Esophagus muscularis mucosa (tissue), 4 donors: ENCODE measurements at places on chromosomes 6 and 20. TPM values are rescaled to one million over a fixed set of nuclear protein-coding genes. Genes with fewer than 3 reads are reported as not detected.

Gene VSTM2L
- 9.1 TPM for total RNA-seq

Gene BNIP5
- total RNA-seq, result not detected

Gene MACROD2
- total RNA-seq, result 2.5 TPM

Gene DOK5
- total RNA-seq, result 0.32 TPM

Gene GJA10
- total RNA-seq, result not detected

Gene TMC2
- total RNA-seq, result not detected

Gene SOX18
- 19.0 TPM for total RNA-seq

Gene PRL
- total RNA-seq, result not detected

- no peak for DNase-seq
Measured at GRCh38 chr6:26474439-26474881, 16.7 kb downstream of the BTN2A1 start.

DNA sequence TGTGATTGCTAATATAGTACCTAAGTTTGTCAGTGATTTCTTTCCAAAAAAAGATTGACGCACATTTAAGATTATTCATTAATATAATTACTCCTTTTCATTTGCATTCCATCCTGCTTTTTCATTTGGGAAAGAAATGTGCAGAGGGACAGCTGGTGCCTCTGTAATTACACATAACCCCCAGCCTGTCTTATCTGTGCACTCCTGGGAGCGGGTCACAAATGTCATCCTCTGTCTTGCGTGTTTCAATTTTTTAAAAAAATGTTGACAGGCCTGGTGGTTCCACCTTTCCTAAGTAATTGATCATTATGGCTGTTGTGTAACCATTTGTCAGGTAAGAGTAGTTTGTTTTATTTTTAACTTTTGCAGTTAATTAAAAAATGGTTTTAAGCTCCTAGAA lies 92.7 kb downstream of the SLX4IP start:
- no peak for DNase-seq

GRCh38 chr6:142374965-142375733 lies 73.3 kb downstream of the ADGRG6 start:
- DNase-seq, result no peak

DNA sequence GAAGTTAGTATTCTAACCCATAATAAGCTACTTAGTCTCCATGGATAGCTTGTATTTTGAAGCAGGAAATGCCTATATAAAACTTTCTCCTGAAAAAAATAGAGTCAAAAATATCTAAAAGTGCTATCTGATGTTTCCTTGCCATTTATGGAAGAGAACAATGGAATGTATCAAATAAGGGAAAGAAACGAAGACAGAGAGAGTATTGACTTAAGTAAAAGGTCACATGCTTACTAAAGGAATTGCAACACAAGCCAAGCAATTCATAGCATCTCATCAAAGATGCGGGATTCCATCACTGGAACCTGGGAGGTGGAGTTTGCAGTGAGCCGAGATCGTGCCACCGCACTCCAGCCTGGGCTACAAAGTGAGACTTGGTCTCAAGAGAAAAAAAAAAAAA lies 112.9 kb upstream of the DTNBP1 start:
- no peak for DNase-seq

DNA sequence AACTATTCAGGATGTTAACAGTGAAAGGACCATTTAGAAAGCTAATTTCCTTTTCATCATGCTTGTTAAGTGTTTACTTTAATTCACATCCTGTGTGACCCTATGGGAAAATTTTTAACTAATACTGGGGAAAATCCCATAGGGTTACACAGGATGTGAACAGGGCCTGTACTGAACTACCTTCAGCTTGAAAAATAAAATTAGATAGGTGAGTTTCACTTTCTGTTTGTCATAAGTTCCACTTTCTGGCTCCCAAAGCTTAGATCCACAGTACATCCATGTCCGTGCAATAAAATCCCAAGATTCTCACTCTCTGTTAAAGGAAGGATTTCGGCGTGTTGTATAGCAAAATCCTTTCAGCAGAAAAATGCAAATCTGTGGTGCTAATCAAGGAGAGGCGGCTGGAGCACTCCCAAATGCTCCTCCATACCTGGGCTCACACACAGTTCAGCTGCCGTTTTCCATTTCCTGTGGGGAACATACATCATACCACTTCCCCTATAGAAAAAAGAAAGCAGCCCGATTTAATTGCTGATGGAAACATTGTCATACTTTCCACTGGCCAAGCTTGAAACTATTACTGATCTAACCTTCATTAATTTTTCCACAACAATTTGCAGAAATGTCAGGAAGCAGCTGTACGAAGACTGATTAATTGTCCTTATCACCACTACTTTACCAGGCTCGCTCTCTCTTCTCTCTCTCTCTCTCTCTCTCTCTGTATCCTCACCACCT lies 125.2 kb downstream of the HIVEP2 start:
- no peak for DNase-seq

DNA sequence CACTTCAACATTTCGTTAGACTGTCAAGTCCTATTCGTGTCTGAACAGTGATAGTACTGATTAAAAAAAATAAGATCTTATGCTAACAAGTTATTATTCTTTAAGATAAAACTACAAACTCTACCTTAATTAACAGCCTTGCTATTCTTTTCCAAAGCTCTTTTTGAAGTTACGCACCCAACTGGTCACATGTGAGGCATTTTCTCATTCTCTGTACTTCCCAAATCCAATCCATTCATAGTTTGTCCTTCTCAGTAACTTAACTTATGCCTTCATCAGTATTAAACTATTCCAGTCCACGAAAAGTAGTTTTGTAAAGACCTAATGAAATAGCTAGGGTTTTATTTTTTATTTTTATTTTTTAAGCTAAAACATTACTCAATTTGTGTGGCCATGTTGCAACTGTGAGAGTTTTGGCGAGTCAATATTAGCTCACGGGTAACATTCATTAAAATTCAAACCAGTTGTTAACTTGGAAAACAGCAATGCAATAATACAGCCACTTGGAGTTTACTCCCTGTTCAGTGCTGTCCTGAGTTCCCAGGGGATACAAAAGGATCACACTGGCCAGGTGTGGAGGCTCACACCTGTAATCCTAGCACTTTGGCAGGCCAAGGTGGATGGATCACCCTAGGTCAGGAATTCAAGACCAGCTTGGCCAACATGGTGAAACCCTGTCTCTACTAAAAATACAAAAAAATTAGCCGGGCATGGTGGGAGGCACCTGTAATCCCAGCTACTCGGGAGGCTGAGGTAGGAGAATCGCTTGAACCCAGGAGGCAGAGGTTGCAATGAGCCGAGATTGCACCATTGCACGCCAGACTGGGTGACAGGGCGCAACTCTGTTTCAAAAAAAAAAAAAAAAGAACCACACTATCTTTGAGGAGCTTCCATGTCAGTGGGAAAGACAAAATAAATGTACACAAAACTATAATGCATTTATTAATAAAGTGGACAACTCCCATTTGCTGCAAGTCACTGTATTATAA lies 27.9 kb upstream of the EEF1A1 start:
- no peak for DNase-seq

DNA sequence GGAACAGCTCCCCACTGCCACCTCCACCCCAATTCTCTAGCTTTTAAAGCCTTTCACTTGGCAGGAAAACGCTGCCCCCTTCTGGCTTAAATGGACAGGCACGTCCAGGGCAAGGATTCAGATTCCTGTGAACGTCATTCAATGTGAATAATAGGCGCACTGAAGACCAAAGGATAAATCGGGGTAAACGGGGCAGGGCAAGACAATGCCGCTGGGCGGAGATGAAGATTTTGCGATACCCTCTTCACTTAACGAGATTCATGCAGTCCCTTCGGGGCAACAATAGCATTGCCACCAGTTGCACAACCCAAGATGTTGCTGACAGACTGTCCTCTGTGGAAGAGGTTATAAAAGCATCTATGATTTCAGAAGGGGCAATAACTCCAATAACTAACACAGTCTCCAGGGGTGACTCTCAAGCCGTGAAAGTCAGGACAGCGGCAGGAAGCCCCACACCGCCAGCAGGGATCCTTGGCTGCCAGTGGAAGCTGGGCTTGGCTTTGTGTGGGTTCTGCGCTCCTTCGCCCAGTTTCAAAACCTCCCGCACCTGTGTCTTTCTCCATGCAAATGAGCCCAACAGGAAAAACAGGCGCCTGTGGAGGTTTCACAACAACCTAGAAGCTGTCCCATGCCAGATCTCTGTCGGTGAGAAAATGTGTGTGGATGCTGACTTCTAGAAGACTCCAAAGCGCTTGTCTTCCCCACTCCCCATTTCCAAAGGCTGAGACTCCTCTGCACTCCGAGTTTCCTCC lies 291.8 kb downstream of the BMP7 start:
- no peak for DNase-seq

DNA sequence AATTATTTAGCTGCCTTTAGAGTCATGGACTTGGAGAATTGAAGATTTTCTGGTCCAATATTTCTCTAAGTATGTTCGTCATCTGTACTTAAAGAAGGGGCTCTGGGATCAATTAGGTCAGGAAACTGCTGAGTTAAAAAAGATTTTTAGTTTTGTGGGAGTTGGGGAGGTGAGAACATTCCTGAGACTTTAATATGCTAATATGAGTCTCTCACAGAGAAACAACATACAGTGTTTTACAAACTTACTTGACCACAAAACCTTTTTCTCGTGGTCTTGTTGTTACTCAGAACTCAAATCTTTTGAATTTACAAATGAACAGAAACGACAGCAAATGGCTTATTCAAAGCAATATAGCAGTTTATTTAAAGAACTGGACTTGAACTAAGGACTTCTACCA lies 67.9 kb downstream of the LIN28B start:
- DNase-seq, result no peak

- peak; percentile 81 for DNase-seq
Measured at GRCh38 chr6:169409742-169410312, 156.2 kb upstream of the THBS2 start.

GRCh38 chr6:45420083-45420908 lies 42.6 kb upstream of the SUPT3H start:
- no peak for DNase-seq

- no peak for DNase-seq
Measured at GRCh38 chr20:32075534-32075933, 23.5 kb downstream of the HCK start.

DNA sequence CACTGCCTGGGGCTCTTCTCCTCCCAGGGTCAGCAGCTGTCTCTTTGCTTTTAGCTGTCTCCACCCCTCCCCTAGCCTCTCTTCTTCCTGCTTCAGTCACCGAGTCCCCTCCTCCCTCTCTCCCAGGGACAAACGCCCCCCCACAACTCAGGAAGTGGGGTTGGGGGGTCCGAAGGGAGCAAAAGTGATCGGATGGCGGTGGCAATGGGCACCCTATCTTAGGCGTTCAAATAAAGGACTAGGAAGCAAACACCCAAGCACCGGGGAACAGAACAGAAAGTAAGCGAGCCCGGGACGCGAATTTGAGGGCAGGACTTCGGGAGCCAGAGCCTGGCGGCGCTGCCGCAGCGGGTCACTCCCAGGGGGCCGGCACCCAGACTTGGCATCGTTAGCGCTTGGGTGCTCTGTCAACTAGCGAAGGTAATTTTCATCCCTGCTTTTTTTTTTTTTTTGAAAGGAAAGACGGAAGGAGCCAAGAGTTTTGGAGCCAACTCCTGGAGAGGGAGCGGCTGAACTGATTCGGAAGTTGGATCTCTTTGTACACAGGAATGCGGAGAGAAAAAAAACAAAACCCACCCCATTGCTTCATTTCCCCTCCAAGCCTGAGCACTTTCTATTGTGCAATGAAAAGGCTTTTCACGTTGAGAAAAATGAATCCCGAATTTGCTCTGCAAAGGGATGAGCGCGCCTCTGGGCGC lies 815 bp upstream of the ITPR3 start:
- no peak for DNase-seq

DNA sequence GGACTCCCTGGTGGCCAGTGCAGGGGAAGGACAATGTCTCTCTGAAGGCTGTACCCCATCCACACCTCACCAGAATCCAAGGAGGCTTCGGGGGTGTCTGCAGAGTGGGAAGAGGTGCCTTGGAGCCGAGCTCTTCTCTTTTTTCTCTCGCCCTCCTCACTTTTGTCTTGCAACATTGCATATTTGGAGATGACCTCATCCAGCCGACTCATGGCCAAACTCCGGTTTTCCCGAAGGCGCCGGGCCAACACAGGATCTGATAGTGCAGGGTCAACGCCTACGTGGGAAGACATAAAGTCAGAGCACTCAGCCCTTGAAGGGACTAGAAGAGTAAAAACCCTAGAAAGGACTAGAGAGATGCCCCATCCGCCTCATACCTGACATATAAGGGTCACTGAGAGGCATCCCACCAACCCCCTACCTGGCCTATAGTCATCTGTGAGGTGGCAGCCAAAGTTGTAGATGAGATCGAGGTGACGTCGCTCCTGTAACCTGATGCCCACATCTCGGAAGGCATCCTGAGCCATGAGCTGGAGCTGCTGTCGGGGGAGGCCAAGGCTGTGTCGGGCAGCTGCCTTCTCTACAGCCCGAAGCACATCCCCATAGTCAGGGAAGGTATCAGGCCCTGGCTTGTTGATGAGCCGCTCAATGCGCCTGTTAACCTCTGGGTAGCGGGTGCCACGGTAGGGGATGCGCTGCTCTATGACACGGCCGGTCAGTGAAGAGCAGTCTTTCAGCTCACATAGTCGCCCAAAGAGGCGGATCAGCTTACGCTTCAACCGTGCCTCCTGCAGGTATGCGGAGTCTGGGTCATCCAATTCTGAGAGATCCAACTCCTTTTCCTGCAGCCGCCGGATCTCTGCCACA lies 3.0 kb upstream of the ZBTB22 start:
- no peak for DNase-seq

GRCh38 chr20:2282181-2282580 lies 13.6 kb upstream of the TGM3 start:
- no peak for DNase-seq

DNA sequence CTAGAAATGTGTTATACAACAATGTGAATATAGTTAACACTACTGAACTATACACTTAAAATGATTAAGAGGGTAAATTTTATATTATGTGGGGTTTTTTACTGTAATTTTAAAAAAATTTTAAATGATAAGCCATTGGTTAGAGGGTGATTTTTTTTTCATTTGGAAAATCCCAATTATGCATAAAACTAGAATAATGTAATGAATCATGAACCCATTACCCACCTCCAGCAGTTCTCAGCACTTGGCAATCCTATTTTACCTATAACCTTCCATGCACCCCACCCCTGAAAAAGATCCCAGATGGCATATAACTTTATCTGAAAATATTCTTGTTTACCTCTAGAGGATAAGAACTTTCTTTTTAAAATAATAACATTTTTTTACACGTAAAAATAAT lies 13.7 kb downstream of the KIF3B start:
- DNase-seq, result no peak

- no peak for DNase-seq
Measured at GRCh38 chr6:109795994-109796555, 105.0 kb downstream of the FIG4 start.

- DNase-seq, result no peak
Measured at GRCh38 chr6:138785980-138786379, 9.9 kb upstream of the ECT2L start.

GRCh38 chr20:61161726-61162390 lies 90.2 kb upstream of the CDH4 start:
- DNase-seq, result no peak
